ENCODE measurements at places on chromosomes 7 and 10.

- no peak for DNase-seq
Observed at GRCh38 chr10:104589871-104590270, 51.2 kb upstream of the SORCS3 start.

GRCh38 chr7:133095119-133095671 lies 13.3 kb upstream of the CHCHD3 start:
- no peak for DNase-seq

DNA sequence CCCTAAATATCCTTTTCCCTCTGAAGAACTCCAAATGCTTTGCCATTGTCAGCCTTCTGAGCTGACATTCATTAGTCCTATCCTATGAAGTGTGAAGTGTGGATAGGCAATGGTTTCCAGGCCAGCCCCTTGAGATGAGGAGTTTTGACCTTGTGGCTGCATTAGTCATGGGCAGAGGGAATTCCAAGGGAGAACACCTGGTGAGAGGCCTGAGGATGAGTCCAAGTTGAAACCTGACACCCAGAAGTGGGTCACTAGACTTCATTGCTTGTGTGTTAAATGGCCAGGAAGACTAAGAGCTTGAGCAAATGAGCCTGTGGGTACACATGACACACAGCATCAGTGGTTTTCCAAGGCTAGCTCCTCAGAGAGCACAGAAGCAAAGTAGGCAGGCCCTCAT lies 260.8 kb downstream of the SKAP2 start:
- DNase-seq, result no peak

DNA sequence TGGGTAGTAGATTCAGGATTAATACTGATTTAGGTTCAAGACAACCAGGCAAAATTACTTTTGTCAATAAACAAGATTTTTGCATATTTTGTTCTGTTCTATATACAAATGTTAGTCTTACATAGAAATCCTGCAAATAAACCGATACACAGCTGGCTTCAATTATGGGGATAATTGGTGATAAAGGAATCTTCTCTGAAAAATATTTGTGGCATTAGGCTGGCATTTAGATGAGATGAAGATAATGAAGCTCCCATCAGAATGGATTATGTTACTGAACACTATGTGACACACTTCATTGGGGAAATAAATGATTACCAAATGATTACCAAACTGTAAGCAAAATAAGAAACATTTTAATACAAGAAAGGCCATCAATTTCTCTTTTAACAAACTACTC lies 65.8 kb downstream of the NT5C2 start:
- DNase-seq, result no peak

DNA sequence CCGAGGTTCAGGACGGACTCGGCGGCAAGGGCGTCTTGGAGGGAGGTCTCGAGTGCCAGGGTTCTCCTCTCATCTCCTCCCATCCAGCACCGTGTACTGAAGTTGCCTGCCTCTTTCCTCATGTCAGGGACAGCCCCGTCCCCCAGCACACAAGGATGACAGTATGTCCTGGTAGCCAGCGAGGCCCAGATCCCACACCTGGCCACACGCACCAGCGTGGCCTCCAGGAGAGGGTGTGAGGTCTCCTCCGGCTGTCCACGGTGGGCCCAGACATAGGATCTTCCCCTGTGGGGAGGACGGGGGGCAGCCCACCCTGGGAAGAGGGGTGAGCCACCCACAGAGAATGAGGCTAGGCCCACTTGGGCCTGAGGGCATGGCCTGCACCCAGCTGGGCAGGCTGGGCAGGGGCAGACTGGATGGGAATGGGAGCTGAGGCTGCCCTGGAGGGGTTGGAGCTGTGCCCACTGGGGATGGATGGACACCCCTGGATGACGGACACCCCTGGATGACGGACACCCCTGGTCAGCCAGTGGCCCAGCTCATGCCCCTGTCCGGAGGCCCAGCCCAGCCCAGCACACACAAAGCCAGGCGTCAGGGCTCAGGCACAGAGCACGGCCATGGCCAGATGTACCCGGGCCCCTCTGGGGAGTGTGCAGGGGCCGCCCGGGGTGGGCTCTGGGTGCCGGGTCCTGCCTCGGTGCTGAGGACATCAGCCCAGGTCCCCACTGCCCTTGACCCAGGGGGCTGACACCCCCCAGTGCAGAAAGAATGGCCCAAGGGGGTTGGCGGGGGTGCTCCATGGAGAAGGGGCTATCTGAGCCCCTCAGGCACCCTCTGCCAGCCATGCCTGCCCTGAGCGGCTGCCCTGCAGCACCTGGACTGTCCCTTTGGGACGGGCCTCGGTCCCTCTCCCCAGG lies 30.9 kb upstream of the CFAP46 start:
- DNase-seq, result no peak

- no peak for DNase-seq
Observed at GRCh38 chr7:131637859-131638258, 81.4 kb upstream of the PODXL start.

DNA sequence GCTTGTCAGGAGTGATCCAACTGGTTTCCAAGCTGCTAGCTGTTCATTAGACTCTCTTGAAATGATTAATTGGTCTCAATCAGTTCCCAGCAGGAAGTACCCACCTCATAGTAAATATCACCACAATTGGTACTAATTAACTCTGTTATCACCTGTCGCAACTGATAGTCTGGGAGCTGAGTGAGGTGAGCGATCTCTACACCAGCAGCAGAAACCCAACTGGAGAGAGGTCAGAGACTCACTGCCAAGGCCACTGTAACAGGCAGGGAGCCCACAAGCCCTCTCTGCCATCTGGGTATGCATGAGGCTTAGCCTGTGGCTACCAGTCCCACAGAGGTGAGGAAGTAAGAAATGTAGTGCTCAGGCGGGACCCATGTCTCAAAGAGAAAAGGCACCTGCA lies 245.5 kb downstream of the DYNC1I1 start:
- no peak for DNase-seq

DNA sequence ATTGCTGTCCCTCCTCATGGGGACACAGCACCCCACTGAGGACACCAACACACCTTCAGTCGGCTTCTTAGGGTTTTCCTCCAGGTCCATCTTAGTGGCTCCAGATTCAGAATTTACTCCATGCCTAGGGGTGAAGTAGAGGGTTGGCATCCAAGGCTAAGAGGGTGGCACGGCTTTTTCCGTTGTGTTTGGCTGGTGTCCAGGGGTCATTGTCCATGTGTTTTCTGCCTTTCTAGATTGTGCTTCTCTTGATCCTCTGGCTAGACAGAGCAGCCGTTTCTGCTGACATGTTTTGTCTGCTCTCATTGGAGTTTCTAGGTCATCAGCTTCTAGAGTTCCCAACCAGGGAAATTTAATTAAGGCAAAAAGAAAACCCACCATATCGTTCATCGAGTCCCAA lies 291.6 kb upstream of the CELF2 start:
- no peak for DNase-seq

DNA sequence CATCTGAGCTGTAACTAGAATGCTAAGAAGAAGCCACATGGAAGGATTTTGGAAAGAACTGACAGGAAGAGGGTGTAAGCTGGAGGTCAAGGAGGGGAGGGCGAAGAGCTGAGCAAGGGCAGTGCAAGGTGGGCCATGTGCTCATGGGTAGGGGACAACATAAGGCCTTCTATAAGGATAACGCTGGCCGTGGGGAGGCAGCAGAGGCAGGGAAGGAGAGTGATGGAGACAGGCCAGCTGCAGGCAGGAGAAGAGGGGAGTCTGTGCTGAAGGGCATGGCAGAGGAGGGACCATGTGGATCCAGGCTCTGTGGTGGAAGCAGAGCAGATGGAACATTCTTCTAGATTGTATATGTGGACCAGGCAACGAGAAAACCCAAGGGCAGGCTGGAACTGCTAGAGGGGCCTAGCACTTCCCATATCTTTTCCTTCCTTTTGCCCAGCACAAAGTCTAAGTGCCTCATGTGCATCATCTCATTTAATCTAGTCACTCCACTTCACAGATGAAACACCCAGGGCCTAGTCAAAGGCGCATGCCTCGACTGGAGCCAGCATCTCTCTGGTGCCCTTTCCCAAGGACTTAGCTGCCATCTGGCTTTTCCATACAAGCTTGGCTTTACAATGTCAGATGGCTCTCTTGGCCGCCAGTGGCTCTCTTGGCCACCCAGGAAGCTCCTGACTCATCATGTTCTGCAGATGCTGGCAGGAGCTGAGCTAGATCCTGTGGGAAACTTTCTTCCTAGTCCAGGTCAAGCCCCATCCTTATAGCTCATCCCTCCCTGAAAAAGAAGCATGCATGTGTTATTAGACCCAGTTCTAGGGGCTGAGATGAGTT lies 6.6 kb downstream of the LRRC18 start:
- no peak for DNase-seq

DNA sequence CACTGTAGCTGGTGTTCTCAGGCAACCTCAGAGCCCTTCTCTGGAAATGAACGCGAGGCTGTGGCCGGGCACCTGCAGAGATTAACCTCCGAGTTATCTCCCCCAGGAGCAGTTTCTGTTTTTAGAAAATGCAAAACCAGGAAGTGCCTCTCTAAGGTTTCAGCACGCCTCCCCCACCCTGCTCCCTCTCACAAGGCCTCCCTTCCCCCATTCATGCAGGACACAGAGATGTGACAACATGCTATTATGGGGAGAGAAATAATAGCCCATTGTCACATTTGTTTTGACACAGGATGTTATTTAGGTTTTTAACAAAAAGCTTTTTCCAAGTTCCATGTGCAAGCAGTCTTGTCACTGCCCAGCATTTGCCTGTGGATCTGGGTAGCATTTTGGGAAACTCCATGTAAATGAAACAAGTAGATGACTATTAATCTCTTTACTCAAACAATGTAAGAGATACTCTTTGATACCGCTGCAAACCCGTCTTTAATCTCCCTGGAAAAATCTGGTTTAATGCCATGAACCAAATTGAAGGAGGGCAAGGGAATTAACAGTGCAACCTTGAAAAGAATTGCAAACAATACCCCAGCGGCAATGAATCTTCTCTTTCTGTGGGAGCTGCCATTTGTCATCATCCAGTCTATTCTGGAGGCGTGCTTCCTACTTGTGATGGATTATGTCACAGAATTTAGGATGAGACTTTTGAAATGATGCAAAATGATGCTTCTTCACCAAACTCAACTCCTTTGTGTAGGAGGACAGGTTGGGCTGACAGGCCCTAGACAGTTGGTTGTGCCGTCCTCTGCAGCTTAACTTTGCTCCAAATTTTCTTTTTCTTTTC lies 86.5 kb upstream of the NMT2 start:
- no peak for DNase-seq

DNA sequence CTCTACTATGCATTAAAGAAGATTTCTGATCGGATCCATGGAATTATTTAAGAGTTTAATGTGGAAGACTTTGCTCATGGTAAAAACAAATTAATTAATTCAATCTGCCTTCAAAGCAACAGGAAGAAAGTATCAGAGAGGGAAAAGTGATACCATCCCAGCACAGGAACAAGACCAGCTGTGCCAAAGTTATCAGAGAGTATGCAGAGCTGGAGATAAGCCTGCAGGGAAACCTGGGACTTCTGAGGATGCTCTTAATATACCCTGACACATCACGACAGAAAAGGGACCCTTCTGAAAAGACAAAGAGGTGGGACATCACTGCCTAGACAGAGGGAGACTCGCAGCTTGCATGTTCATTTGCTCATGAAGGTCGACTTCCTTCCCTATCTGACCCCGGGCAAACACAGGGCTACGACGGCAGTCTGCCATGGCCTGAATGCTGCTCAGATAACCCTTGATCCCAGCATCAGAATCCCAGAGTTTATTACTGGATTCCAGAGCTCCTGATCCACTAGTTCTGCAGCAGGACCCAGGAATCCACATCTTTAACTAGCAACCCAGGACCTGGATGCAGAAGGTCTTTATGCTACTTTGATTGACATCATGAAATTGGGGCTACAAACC lies 29.5 kb downstream of the FAM171A1 start:
- DNase-seq, result no peak

DNA sequence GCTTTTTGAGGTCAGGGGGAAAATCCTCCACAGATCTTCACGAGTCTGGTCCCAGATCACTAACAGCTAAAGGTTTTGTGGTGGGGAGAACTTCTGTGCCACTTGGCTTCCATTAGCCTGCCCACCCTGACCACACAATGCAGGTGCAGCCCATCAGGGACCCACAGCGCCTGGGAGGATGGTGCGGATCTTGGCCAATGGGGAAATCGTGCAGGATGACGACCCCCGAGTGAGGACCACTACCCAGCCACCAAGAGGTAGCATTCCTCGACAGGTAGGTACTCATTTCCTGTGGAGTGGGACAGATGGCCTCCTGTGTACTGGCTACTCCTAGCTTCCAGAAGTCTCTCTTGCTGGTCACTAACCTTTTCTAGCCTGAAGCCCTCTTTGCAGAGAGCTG lies 1.5 kb downstream of the FAM241B start:
- DNase-seq, result no peak

DNA sequence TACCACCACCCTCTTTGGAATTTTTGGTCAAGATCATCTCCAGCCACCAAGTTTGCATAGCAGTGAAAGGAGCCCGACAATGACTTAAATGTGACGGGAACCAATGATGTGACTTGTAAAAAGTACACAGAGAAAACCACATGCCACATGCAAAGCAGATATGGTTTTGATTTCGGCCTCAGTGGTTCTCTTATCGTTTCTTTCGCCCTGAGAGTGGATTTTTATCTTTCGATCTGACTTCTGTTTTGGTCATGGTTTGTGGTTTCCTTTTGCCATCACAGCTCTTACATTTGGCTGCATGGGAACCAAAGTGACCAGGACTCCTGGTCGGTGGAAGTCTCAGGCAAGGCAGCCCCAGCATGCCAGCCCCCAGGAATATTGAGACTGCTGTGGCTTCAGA lies 31.5 kb downstream of the TCF7L2 start:
- no peak for DNase-seq

DNA sequence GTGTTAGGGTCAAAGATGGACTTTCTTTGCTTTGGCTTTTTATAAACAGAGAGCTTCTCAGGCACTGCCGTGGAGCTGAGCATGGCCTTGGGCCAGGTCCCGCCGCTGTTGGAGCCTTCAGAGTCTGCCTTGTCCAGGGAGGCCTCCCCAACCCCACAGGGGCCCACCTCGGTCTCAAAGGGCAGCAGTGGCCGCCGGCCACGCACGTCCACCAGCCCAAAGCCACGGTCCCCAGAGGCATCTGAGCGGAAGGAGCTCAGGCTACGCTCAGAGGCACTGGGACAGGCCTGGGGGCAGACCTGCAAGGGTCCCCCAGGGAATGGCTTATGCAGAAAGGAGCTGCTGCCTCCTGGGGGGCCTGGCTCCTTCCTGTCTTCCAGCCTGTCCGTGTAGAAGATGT lies 105.0 kb downstream of the DLG5 start:
- DNase-seq, result no peak

- no peak for DNase-seq
Observed at GRCh38 chr7:123643495-123644441, 11.9 kb upstream of the LMOD2 start.

- DNase-seq, result no peak
Observed at GRCh38 chr7:139679731-139680594, 97.8 kb downstream of the HIPK2 start.

DNA sequence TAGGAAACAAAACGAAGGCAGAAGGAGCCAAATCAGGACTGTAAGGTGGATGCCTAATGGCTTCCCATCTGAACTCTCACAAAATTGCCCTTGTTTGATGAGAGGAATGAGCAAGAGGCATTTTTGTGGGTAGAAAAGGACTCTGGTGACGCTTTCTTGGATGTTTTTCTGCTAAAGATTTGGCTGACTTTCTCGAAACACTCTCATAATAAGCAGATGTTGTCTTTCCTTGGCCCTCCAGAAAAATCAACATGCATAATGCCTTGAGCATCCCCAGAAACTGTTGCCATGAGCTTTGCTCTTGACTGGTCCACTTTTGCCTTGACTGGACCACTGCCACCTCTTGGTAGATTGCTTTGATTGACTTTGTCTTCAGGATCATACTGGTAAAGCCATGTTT lies 13.5 kb downstream of the PTPN12 start:
- no peak for DNase-seq
